ENCODE measurements at places on chromosomes 12 and 14.

DNA sequence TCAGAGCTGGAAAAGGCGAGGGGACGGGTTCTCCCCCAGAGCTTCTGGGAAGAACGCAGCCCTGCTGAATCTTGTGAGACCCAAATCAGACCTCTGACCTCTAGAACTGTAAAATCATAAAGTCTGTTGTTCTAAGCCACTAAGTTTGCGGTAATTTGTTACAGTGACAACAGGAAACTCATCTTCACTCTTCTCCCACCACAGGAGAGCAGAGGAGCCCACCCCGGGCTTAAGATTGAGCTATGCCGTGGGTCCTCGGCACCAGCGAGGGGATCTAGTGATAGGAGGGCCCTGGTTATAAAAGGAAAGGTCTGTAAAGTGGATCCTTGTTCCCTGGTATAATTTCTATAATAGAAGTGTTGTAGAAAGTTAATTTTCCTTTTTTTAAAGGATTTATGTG, 7.6 kb downstream of the MLXIP start:
- DNase-seq: no peak

DNA sequence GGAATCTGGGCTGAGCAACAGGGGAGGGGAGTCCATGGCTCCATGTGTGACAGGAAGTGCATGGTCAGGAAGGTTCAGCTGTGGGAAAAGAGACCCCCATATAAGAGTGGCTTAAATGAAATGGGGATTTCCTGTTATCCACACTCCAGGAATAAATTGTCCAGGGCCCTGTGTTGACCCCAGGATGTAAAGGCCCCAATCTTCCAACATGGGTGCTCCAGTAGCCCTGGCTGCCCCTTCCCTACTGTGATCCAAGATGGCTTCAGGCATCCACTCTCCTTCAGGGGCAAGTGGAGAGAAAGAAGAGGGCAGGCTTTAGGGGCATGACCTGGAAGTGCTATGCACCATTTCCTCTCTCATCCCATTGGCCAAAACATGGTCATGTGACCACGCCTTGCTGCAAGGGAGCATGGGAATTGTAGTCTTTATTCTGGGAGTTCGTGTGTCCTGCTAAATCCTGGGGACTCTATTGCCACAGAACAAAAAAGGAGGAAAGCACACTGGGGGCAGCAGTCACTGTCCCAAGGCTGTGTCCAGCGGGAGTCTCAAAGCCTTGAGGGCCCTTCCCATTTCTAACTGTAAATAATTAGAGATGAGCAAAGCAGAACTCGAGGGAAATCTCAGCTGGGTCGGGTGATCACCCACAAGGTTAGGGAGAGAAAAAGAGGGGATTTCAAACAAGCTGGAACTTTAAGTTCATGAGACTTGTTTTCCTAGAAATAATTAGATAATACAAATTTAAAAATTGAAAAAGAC, 289.2 kb downstream of the ADGRD1 start:
- DNase-seq: no peak

DNA sequence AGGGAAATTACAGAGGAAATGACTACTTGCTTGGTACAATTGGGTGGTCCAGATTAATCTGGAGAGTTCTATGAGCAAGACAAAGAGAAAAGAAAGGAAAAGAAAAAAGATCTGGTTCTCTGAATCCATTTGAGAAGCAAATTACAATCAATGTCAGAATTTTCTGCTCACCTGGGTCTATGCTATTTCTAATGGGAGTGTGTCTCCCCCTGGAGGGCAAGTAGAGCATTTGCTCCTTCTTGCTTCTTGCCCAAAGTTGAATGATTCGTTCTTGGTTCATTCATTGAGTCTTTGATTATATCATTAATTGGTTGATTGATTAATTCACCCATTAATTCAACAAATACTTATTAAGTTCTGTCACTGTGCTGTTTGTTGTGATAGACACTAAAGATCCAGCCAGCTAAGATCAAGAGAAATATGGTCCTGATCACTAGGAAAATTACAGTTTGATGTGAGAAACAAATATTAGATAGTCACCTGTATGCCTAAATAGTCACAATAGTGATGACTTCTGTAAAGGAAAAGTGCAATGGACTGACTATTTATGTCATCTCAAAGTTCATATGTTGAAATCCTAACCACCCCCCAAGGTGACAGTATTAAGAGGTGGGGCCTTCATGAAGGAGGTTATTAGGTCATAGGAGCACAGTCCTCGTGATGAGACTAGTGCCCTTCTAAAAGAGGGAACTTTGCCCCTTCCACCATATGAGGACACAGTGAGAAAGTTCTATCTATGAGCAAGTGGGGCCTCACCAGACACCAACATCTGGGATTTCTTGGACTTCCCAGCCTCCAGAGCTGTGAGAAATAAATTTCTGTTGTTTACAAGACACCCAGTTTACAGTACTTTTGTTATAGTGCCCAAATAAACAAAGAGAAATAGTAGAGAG, 8.0 kb upstream of the ASB8 start:
- no peak for DNase-seq

DNA sequence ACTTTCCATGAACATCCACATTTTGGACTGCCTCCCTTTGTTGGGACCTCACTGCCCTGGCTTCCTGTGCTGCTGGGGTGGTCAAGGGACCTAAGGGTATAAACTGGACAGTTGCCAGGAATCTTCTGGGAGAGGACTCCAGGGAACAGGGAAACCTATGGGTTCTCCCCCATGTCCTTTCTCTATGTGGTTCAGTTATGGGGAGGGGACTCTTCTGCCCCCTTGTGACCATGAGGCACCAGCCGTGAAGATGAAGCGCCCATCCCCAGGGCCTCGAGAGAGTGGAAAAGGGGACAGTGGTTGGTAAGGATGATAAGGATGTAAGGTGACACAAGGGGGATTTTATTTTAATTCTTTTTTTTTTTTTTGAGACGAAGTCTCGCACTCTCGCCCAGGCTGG, 177.0 kb upstream of the TMEM132C start:
- no peak for DNase-seq

GRCh38 chr12:85951823-85952222, 77.7 kb downstream of the NTS start:
- DNase-seq: no peak

GRCh38 chr14:50334211-50334610, 22.1 kb downstream of the DMAC2L start:
- no peak for DNase-seq

DNA sequence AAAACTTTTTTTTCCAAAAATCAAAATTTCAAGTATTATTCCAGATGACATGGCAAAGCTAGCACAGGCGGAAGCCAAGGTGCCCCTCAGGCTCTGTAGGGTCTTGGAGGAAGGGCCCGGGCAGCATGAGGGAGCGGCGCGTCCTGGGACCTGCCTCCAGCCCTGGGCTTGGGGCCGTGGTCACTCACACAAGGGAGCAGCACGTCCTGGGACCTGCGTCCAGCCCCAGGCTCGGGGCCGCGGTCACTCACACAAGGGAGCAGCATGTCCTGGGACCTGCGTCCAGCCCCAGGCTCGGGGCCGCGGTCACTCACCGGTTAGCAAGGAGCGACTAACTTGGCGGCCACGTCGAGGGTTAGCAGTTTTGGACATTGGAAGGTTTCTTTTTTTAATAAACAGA, 11.9 kb upstream of the GOLGA3 start:
- no peak for DNase-seq
